ENCODE measurements at places on chromosomes 7 and 10.

DNA sequence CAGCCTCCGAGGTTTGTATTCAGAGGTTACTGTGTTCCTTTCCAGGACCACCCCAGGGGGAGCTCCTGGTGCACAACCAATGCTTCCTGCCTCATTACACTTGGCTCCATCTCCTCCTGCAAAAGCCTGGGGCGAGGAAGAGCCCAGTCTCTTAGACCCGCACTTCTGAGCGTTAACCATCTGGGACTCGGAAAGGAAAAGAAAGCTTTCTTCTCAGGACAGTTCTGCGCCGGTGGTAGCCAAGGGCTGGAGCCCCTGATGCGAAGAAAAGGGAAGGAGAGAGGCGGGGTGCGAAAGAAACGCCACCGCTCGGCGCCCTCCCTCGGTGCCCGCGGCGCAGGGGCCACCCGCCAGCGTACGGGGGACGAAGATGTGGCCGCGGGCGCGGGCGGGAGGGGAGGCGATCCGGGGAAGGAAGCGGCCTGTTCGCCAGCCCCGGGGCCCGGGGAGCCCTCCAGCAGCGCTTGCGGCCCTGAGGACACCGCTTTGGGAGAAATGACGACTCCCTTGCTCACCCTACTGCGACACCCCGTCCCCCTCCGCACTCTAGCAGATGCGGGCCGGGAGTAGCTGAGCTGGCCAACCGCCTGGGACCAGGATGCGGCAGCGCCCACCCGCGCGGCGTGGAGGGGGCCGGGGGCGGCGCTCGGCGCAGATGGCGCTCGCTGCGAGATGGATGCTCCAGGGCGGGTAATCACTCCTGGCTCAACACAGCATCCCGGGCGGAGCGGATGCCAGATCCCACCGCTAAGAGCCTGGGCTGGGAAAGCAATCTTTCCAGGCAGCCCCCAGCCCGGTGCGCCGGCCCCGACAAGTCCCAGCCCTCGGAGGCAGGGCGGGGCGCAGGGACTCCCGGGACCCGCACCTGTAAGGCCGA is 1.3 kb downstream of the NRCAM start:
- DNase-seq, result no peak

GRCh38 chr7:99221866-99222265 is 14.0 kb upstream of the KPNA7 start:
- no peak for DNase-seq

GRCh38 chr7:155136619-155137243 is 66.6 kb downstream of the HTR5A start:
- DNase-seq, result no peak

GRCh38 chr10:60911216-60911615 is 32.8 kb downstream of the RHOBTB1 start:
- no peak for DNase-seq

GRCh38 chr10:8835453-8836167 is 781.1 kb downstream of the GATA3 start:
- DNase-seq, result no peak

DNA sequence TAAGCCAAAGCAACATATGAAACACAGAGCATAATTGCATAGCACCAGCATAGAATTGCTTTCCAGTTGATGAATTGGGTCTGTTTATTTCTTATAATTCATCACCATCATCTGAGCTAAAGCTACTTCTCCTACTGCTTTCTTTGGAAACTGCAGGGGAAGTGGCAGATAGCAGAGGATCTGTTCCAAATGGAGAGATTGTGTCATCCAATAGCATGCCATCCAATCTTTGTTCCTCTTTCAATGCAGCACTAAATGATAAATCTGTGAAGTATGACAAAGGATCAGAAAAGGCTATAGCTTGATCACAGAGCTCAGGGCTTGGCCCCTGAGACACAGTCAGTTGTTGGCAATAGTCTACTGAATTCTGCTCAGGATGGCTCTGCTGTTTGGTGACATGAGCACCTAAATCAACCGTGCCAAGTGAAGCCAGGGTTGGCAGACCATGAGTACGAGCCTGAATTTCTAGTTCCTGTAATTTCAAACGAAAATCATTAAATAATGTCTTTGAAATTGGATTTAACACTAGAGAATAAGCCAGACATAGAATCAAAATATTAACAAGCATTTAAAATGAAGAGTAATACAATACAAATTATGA is 90.0 kb downstream of the TFEC start:
- no peak for DNase-seq

- DNase-seq, result no peak
Observed at GRCh38 chr10:117167346-117167788, 29.3 kb upstream of the VAX1 start.

DNA sequence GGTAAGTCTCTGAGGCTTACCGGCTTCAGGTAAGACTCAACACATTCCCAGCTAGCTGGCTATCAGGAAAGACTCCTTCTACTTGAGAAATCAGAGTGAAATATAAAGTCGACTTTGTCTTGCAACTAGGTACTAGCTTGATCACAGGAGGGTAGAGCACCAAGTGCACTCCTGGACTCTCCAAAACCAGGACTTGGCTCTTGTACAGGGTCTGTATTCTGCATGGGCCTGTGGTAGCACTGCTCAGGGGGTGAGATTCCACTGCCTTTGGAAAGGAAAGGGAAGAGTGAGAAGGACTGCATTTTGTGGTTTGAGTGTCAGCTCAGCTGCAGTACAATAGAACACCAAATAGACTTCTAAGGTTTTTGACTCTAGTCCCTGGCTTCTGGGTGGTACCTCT is 19.4 kb downstream of the CYP2C8 start:
- DNase-seq, result no peak

GRCh38 chr10:133159950-133160825 is at the start of gene KNDC1:
TSS of gene KNDC1 (plus strand) at chr10:133160219. CDS start at chr10:133160468, 249 bp downstream.
- DNase-seq, result no peak

GRCh38 chr10:30705625-30706149 is 76.1 kb upstream of the LYZL2 start:
- DNase-seq, result no peak

DNA sequence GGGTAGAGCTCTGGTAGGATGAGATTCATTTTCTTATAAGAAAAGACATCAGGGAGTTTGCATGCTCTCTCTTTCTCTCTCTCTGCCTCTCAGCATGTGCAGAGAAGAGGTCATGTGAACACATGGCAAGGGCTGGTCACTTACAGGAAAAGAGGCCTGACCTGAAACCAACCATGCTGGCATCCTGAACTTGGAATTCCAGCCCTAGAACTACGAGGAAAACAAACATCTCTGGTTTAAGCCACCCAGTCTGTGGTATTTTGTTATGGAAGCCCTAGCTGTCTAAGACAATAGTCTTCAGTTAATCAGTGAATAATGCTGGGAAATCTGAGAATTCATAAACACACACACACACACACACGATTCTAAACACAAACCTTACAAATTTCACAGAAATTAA is 1104.2 kb upstream of the LRRN3 start:
- DNase-seq, result no peak

DNA sequence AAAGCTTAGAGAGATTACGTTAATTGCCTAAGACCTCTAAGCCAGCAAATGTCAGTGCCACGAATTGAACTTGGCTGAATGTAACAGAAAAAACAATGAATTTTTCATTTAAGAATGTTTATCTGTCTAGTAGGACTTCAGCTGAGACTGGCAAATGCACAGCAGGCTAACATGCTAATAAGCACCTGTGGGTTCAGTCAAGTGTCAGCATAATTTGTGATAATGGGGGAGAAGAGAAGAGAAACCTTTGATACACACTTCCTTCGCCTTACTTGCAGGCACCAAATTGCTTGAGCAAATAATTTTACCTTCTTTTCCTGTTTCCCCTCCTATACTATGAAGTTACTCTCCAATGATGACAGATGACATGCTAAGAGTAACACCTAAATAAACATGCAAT is 1136.5 kb upstream of the SORCS1 start:
- DNase-seq, result no peak

DNA sequence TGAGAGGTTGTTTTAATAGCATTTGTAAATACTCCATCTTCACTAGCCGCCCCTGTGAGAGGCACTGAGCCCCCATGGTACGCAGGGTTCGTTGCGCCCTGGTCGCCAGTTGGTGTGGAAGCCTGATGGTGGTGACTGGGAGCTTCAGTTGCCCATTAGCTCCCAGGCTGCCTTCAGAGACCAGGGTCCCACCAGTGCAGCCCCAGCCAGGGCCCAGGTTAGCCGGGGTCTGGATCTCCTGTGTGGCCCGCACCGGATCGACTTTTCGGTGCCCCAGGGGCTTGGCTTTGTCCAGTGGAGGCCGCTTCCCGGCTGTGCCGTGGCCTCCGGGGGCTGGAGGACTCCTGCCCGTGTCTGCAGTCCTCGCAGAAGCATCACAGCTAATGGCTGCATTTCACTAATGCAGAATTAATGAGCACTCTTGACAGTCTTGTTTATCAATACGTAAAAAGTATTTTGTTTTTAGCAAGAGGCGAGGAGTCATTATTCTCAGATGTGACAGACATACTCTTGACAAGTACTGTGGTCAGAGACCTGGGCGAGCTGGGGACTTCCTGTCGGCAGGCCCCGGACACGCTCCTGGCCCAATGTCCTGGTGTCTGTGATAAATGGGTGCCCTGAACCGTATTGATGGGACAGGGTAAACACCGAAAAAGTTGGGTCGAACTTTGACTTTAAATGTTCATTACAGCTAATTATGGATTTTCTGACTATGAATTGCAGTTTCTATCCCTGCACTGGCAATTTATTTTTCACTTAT is 99.8 kb downstream of the NKX6-2 start:
- DNase-seq, result no peak

DNA sequence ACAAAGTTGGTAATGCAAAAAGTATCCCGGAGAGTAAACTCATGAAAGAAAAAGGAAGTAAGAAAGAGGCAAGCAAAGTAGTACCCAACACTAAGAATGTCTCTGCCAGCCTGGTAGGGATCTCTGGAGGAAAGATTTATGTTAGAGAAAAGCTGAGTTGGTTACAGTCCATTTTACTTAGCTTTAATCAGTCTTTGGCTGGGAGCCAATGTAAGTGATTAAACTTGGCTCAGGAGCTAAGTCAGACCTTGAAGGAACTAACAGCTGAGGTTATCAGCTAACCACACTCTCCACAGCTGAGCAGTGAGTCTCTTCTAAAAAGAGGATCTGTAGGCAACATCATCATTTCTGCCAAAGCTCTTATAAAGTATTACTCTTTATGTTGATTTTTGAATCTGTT is 148.0 kb downstream of the ANKRD7 start:
- DNase-seq, result no peak

- no peak for DNase-seq
Observed at GRCh38 chr7:79055722-79056415, 397.6 kb downstream of the MAGI2 start.

GRCh38 chr7:94031865-94032264 is 27.7 kb upstream of the BET1 start:
- no peak for DNase-seq

DNA sequence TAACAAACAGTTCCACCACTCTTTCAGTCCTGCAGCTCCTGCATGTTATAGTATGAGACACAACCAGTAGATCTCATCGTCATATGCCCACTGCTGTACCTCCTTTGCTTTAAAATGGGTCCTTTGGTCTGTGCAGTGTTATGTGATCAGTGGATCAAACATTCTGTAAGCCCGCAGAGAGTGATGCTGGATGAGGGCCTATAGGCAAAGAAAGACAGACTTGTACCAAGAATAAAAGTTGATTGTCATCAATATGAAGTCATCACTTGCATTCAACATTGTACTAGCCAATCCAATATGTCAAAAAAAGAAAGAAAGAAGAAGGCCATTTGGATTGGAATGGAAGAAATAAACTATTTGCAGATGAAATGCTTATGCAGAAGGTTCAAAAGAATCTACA is 79.8 kb upstream of the PHYHIPL start:
- DNase-seq, result no peak

GRCh38 chr7:38222481-38223096 is 44.5 kb downstream of the STARD3NL start:
- DNase-seq, result no peak

DNA sequence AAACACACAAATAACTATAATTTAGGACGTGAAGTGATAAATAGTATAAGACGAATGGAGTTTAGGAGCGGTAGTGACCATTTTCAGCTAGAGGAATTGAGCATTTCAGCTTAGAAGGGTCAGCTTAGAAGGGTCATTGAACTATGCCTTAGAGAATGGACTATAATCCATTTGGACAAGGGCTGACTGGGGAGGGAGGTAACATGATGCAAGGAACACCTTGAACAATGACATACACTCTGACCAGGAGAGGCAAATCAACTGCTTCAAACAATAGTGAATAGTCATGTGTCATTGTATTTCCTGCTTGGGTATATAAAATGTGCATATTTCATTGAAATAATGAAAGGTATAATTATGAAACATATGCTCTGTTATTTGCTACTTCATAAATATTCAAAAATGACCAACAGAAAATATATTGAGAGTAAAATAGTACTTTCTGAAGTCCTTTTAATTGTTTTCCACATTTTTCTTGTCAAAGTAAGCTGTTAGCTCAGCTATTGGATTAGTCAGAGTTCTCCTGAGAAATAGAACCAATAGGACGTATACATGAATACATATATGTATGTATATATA is 40.5 kb upstream of the WASL start:
- no peak for DNase-seq

GRCh38 chr7:568031-568951 is 48.6 kb upstream of the PDGFA start:
- no peak for DNase-seq

DNA sequence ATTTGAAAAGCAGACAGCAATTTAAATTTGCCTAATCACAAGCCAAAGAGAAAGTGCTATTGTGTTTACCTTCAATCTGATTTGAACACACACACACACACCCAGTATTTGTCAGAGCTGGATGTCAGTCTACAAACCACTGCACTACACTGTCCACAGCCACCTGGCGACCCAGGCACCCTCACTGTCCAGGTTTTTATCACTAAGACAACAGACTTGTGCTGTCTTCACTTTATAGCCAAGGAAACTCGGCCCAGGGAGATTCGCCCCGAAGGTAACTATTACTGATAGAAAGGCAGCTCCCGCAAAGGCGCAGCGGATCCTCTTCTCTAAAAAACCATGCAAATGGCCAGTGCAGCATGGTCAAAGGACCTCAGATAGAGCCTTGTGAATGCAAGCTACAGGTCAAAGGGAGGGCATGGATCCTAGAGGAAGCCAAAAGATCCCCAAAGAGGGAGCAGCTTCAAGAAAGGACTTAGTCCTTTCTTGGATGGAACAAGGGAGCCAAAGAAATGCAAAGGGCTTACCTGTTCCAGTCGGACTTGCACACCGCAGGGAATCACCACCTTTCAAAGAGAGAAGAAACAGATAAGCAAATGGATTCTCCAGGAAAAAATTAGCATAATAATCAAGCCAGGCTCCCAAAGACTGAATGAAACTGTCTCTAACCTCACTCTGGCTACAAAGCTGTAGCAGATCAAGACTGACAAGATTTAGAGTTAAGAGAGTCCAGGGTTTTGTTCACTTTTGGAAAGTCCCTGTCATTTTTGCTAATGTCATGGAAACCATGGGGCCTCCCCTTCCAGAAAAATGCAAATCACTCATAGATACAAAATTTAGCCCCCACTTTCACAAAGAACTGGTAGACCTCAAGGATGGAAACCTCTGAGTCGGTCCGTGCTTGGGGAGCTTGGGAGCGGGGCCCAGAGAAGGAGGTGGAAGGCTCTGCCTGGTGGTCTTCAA is 101.1 kb downstream of the TNS3 start:
- no peak for DNase-seq
